ENCODE measurements at places on chromosomes 7 and 10.

GRCh38 chr7:136496551-136496950 lies 371.9 kb upstream of the CHRM2 start:
- DNase-seq: no peak

GRCh38 chr10:107548301-107548700 lies 383.8 kb upstream of the SORCS1 start:
- no peak for DNase-seq

DNA sequence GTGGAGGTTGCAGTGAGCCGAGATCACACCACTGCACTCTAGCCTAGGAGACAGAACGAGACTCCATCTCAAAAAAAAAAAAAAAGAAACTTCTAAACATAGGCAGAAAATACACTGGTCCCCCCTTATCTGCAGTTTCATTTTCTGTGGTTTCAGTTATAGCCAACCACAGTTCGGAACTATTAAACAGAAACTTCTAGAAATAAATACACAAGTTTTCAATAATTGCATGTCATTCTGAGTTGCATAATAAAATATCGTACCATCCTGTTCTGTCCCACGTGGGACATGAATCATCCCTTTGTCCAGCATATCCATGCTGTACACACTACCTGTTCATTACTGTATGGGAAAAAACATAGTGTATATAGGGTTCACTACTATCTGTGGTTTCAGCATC lies 8.0 kb downstream of the XRCC2 start:
- DNase-seq: no peak

GRCh38 chr7:158389514-158390425 lies 197.9 kb downstream of the PTPRN2 start:
- no peak for DNase-seq

DNA sequence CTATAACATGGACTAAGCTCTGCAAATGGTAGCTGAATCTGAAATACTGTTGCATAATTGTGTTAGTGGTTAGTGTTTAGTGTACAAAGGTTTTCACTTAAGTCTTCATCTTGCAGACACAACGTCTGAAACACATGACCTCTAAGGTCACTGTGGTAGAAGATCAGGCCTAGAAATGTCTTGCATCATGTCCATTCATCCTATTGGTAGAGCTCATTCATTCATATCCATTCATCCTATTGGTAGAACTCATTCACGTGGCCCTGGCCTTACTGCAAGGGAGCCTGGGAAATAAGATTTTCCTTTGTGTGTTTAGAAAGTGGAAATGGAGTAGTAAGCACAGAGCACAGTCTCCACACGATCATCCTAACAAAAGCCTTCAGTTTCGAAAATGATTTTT lies 485.8 kb downstream of the PLXNA4 start:
- DNase-seq: no peak

DNA sequence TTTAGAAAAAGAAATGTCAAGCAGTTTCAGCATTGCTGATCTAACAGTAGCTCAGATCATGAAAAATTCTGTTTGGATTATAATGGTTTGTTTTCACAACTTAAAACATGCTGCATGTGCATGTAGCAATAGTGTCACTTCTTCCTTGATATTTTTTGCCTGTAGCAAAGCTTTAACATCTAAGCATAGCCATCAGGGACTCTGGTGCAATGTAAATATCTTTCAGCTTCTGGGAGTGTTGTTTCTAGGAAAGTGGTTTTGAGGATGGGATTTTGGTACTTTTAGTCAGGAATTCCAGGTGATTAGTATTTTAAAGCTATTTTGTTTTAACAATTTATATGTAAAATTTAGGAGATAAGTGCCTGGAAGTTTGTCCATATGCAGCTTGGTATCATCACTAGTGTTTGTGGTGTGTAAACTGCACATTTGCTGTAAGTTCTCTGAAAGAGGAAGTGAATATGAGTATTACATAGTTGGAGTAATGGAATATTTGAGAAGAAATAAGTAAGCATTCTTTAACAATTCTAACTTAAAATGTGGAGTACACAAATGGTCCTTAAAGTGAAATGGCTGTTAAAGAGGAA lies 1.9 kb downstream of the RSBN1L start:
- DNase-seq: no peak

GRCh38 chr10:70738006-70738760 lies 47.0 kb downstream of the TBATA start:
- DNase-seq: no peak

DNA sequence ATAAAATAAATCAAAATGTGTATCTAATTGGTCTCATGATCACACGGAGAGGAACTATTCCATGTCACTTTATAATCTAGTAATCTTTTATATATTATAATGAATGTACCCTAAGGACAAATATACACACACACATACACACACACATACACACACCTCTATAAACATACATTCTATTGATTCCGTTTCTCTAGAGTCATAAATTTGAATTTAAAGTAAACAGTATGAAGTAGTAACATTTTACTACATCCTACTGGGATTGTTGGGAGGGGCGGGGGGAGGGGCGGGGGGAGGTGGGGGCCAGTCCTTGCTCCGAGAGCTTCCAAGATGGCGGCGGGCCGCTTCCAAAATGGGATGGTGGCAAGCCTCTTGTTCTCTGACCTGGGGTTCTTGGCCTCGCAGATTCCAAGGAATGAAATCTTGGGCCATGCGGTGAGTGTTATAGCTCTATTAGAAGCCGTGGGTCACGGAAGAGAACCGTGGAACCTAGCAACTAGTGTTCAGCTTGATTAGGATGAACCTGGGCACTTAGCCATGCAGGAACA lies 143.2 kb downstream of the REEP3 start:
- DNase-seq: no peak

DNA sequence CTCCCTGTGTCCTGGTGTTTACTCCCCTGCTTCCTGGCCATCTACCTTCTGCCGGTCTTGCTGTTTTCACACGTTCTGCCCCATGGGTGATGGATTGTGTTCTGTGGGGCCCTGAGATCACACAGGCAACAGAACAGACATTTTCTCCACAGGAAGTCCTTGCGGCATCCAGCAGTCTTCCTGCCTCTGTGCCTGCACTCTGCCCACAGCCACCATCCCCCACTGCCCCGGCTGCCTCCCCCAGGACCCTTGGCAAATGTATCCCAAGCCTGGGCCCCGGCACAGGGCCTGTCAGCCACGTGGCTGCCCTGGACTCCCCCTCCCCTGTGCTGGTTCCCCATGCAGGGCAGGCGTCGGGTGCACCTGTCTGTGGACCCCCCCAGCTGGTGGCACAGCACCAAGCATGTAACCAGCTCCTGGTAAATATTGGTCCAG lies 184.2 kb downstream of the WDR37 start:
- DNase-seq: peak; percentile 33

GRCh38 chr10:118974951-118975350 lies 54.6 kb upstream of the NANOS1 start:
- no peak for DNase-seq

DNA sequence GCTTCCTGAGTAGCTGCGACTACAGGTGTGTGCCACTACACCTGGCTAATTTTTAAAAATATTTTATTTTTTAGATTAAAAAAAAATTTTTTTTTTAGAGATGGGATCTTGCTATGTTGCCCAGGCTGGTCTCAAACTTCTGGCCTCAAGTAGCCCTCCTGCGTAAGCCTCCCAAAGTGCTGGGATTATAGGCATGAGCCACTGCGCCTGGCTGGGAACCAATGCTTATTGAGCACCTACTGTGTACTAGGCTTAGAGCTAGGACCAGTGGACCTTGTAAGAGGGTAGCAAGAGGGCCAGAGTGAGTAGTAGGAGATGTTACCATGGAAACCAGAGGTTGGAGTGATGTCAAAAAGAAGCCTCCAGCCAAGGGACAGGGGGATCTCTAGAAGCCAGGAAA lies 31.2 kb downstream of the COL26A1 start:
- no peak for DNase-seq

- no peak for DNase-seq
Measured at GRCh38 chr10:17060289-17060688, 69.3 kb downstream of the CUBN start.

DNA sequence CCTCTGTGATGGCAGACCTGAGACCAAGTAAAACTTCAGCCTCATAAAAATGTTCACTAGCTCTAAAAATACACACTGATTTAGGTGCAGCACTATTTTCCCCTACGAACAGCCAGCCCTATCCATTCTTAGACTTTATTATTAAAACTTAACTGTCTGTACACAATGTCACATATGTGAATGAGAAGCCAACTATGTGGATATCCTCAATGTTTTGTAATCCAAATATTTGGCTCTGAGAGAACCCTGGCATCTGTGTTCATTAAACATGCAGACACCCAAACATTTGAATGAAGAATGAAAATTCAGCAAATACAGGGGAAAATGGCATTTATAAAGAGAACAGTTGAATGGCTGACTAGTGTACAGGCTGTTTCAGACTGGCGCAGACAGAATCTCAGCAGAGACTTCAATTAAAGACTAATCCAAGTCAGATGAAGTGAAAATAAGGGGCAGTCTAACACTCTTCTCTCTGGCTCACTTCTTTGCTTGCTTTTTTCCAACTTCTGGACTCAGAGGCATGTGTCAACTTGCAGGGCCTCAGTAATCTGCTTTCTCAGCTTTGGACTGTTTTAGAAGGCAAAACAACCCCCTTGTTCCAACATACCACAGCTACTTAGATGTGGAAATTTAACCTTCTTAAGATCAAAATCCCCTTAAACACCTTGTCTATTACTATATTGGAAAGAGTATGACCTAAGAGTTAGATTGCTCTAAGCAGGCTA lies 47.4 kb upstream of the FAM180A start:
- no peak for DNase-seq

DNA sequence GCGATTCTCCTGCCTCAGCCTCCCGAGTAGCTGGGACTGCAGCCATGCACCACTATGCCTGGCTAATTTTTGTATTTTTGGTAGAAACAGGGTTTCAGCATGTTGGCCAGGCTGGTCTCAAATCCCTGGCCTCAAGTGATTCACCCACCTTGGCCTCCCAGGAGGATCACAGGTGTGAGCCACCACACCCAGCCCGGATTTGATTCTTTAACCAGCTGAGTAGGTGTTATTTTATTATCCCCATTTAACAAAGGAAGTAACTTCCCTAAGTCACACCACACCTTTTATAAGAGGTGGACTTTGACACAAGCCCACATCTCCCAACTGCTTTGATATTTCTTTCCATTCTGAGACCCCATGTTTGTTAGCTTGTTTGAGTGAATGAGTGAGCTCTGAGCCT lies 25.0 kb downstream of the SLC25A28 start:
- no peak for DNase-seq

- no peak for DNase-seq
Measured at GRCh38 chr10:48609899-48610584, 5.2 kb upstream of the ARHGAP22 start.

- no peak for DNase-seq
Measured at GRCh38 chr7:157537056-157537455, 200.3 kb downstream of the DNAJB6 start.

GRCh38 chr10:72156223-72156622 lies 59.6 kb upstream of the ANAPC16 start:
- no peak for DNase-seq

GRCh38 chr7:158362001-158362400 lies 225.6 kb downstream of the PTPRN2 start:
- DNase-seq: peak; percentile 2

DNA sequence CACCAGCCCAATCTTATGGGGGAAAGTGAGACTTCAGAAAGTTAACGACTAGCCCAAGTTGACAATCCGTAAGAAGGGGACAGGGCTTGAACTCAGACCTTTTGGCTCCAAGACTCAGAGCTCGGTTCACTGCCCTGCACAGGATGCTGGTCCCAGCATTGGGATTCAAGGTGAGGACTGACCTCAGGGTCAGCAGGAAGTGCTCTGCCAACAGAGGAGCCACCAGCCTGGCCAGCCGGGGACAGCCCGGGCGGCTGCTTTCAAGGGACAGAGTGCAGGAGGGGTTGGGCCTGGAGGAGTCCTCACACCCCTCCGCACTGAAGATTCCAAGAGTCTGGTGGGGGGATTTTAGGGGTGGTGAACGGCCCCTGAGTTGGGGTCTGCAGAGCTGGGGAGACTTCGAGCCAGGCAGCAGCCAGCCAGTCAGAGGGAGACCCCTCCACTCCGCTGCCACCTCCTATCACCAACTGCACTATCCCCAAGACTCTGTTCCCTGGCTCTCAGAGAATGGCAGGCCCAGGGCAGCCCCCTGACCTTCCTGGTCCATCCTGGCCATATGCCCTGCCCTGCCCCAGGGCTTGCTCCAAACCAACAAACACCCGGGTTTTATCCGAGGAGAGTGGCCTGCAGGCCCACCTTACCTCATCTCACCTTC lies 19.7 kb downstream of the TLL2 start:
- DNase-seq: no peak

GRCh38 chr10:7085913-7086589 lies 324.8 kb downstream of the SFMBT2 start:
- DNase-seq: peak; percentile 36

GRCh38 chr10:13815756-13816155 lies 229.0 kb downstream of the PRPF18 start:
- no peak for DNase-seq

DNA sequence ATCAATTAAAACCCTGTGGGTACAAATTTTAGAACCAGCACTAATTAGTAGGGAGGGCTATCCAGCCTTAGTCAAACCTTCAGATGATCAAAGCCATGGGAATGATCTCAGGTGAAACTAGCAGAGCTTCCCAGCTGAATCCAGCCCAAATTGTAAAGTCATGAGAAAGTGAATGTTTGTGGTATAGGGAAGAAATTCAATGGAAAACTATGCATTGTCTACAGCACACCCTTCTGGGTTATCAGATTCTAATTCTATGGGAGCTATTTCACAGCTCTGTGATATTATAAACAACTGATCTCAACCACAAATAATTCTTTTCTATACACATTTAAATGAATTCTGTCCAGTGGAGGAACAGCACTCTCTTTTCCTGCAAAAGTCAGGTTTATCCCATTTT lies 24.6 kb upstream of the BMPER start:
- no peak for DNase-seq

DNA sequence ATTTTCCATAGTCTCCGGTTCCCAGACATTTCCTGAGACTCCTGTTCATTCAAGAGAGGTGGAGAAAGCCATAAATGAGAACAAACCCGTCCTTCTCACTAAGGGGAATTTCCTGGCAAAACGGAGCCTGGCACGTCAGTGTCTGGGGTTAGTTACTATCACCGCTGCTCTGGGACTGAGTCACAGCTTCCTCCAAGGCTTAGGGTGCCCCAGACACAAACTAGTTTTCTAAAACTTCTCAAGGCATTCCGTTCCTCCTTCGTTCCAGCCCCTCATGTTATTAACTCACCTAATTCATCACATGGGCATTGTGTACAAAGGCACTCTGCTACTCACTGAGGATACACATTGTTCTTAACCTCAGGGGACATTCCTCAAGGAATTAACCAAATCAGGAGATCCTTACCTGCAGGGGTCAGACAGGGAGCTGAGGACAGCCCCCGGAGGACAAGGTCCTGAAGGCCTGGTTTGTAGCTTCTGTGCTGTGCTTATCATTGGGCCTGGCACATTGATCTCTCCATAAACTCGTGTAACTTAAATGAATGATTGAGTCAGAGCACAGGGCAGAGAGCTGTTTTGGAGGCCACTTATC lies 103.0 kb upstream of the KLF6 start:
- peak; percentile 46 for DNase-seq

Measured in femur (tissue), 1 donor.